ENCODE measurements at places on chromosomes 7 and 10.

- no peak for DNase-seq
These were observed 10.0 kb upstream of the TLX1 start for GRCh38 chr10:101120884-101121653.

GRCh38 chr7:128005117-128005516, 26.1 kb downstream of the LRRC4 start:
- no peak for DNase-seq

GRCh38 chr10:132606031-132606491, 68.5 kb downstream of the INPP5A start:
- DNase-seq, result no peak

DNA sequence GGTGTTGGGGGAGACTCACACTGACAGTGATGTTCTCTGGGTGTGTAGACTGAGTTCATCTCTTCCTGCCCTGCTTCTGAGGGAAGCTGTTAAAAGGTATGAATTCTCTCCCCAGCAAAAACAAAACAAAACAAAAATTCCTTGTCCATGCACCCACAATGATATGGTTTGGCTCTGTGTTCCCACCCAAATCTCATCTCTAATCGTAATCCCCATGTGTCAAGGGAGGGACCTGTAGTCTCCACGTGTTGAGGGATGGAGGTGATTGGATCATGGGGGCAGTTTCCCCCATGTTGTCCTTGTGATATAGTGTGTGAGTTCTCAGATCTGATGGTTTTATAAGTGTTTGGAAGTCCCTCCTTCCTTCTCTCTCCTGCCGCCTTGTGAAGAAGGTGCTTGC, 245.5 kb downstream of the GALNT17 start:
- DNase-seq, result no peak

- no peak for DNase-seq
These were observed 11.5 kb downstream of the ADCY1 start for GRCh38 chr7:45585628-45586027.

DNA sequence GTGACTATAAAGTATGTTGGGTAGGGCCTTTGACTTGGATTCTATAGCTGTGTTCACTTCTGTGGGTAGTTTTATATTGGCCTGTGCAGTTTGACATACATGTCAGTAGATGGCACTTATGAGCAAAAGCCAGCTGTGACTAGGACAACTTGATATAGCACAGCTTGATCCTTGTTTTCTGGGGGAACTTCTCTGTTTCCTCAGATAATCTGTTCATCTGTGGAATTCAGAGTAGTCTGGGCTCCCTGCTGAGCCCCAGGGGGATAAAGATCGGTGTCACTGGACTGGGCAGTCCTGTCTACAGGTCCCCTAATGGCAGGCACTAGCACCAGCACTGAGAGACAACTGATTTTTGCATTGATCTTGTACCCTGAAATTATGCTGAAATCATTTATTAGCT, 25.4 kb downstream of the CYP2C9 start:
- DNase-seq, result no peak
